ENCODE measurements at places on chromosomes 5 and 9.

- no peak for DNase-seq
Measured at GRCh38 chr9:137083394-137084004, 3.3 kb upstream of the MAN1B1 start.

- DNase-seq, result no peak
Measured at GRCh38 chr5:35236770-35237169, 6.5 kb upstream of the PRLR start.

- no peak for DNase-seq
Measured at GRCh38 chr9:10127867-10128266, 484.9 kb downstream of the PTPRD start.

DNA sequence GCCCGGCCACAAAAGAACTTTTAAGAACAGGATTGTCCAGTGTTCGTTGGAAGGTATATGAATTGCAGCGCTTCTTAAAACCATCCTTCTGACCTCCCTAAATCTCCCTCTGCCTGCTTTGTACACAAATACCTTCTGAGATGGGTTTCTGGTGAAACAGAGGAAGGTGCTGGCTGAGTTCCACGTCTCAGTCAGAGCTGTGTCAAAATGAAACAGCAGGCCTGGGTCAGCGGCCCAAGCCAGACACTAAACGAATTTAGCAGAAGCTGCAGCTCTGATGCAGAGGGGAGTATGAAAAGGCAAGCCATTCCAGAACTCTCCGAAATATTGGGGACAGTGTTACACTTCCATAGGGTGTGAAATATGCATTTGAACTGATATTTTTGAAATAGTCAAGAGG, 37.8 kb upstream of the CRB2 start:
- no peak for DNase-seq

GRCh38 chr9:125912667-125913066, 165.5 kb downstream of the PBX3 start:
- no peak for DNase-seq

DNA sequence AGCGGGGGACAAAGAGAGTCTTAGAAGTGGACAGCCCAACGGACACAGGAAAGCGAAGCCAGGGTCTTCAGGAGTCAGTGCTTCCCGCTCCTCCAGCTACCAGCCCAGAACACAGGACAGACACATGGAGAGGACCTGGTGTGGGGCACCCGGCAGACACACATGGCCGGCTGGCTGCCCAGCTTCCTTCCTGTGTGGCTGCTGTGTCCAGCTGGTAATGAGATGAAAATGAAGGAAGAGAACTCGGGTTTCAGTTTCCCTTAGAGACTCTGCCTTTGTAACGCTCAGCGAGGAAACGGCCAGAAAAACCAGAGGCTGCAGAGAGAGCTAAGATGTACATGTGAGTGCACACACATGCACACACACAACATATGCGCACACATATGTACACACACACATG, 87.5 kb downstream of the SECISBP2 start:
- peak; percentile 40 for DNase-seq

Data from mucosa of descending colon (tissue), 3 donors.